Naive thymus-derived CD4-positive, alpha-beta T cell (primary cell): ENCODE measurements at places on chromosomes 4 and X. TPM values are rescaled to one million over a fixed set of nuclear protein-coding genes. Genes with fewer than 3 reads are reported as not detected.

- no peak overlapping the region for H3K27ac ChIP-seq
- H3K4me3 ChIP-seq = no peak overlapping the region
- no peak for DNase-seq
- H3K36me3 ChIP-seq = no peaks in the 10 kb centered on the region
These were observed 33.8 kb downstream of the PPARGC1A start for GRCh38 chr4:23855912-23856605.

- no peak overlapping the region for H3K27ac ChIP-seq
- peaks cover 3% of the 10 kb centered on the region for H3K27me3 ChIP-seq
- no peaks in the 10 kb centered on the region for H3K36me3 ChIP-seq
These were observed 554 bp downstream of the PCDH7 start for GRCh38 chr4:30720661-30721184.

GRCh38 chrX:39473812-39474211, 623.9 kb downstream of the BCOR start:
- no peak overlapping the region for H3K4me3 ChIP-seq
- no peaks in the 10 kb centered on the region for H3K27me3 ChIP-seq
- H3K27ac ChIP-seq = no peak overlapping the region
- H3K4me1 ChIP-seq = no peaks in the 10 kb centered on the region
- no peaks in the 10 kb centered on the region for H3K36me3 ChIP-seq

DNA sequence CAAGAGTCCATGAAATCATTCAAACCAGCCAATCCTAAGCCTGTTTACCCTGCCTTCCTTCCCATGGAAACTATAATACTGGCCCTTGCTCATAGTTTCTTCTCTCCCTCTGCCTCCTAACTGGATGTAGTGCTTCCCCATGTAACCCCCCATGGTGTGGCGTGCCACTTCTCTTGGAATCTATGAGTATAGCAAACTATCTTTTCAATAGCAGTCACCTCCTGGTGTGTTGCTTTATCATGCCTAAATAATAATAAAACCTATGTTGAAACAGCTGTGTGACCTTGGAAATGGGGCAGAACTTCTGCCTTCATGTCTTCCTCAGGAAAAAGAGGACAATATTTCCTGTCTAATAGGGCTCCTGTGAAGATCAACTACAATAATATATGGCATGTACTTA, 234.8 kb upstream of the EDNRA start:
- H3K27me3 ChIP-seq = no peaks in the 10 kb centered on the region
- H3K4me3 ChIP-seq = no peak overlapping the region
- no peaks in the 10 kb centered on the region for H3K36me3 ChIP-seq
- H3K4me1 ChIP-seq = no peaks in the 10 kb centered on the region

DNA sequence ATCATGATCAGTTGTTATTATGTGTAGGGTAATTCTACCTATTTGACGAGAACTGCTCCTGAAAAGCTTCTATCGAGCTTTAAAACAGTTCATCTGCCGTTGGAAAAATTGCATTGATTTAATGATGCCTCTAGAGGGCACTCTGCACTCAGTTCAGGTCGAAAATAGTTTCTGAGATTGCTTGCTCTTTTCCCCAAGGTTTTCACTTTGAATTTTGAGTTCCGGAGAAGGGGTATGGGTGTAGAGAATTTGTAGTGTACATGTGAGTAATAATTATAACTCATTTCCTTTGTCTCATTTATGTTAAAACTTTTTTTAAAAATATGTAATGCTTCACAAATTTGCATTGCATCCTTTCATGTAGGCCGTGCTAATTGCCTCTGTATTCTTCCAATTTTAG, 28.4 kb upstream of the TNIP3 start:
- peak overlapping the region; percentile 18 for H3K27ac ChIP-seq
- H3K4me1 ChIP-seq = peaks cover 32% of the 10 kb centered on the region
- H3K4me3 ChIP-seq = no peak overlapping the region
- H3K27me3 ChIP-seq = no peaks in the 10 kb centered on the region

GRCh38 chr4:30789219-30789671, 69.1 kb downstream of the PCDH7 start:
- H3K36me3 ChIP-seq = no peaks in the 10 kb centered on the region
- no peaks in the 10 kb centered on the region for H3K4me1 ChIP-seq
- no peak for DNase-seq
- H3K27ac ChIP-seq = no peak overlapping the region
- no peak overlapping the region for H3K4me3 ChIP-seq

- H3K4me1 ChIP-seq = no peaks in the 10 kb centered on the region
- no peak overlapping the region for H3K27ac ChIP-seq
- DNase-seq = no peak
- no peak overlapping the region for H3K4me3 ChIP-seq
- no peaks in the 10 kb centered on the region for H3K27me3 ChIP-seq
- no peaks in the 10 kb centered on the region for H3K36me3 ChIP-seq
These were observed 124.5 kb downstream of the NHS start for GRCh38 chrX:17499512-17499911.

GRCh38 chr4:6200011-6200921, at the start of gene JAKMIP1:
TSS of gene JAKMIP1 (minus strand) at chr4:6200549. CDS start at chr4:6112850, 87,699 bp downstream.
- DNase-seq = peak; percentile 60
- no peaks in the 10 kb centered on the region for H3K36me3 ChIP-seq
- peaks cover 8% of the 10 kb centered on the region for H3K4me1 ChIP-seq
- H3K27me3 ChIP-seq = no peaks in the 10 kb centered on the region
- no peak within 1 kb of the TSS for H3K27ac ChIP-seq

GRCh38 chrX:31506360-31506759, 434.5 kb upstream of the FTHL17 start:
- no peaks in the 10 kb centered on the region for H3K4me1 ChIP-seq
- no peak overlapping the region for H3K27ac ChIP-seq
- H3K36me3 ChIP-seq = no peaks in the 10 kb centered on the region
- DNase-seq = no peak
- no peaks in the 10 kb centered on the region for H3K27me3 ChIP-seq
- H3K4me3 ChIP-seq = no peak overlapping the region

DNA sequence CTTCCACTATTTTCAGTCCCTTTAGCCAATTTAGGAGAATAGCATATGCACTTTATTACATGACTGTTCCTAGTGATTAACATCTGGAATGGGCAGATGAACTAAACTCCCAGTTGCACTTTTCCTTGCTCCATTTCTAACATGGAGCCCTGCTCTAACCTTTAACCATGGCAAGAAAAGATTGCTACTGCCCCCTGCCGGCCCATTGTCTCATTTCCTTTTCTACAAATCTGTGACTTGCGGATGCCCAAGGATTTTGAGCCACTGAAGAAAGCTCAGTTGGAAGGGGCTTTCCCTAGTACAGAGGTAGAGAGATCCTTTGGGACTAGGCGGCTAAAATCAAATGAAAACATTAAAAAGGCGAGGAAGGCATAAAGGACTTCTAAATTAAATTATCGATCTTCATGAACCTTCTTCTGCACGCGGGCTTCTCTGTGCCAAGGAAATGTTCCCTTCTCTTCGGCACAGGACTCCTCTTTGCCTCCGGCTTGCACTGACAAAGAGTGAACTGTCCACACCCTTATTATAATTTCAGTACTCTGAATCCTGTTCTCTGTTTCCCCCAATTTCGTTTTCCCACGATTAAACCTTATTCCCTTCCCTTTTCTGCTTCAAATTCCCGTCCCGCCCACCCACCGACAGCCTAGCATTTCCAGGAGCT, 577 bp upstream of the GLRA2 start:
- no peak overlapping the region for H3K4me3 ChIP-seq
- H3K36me3 ChIP-seq = no peaks in the 10 kb centered on the region
- no peaks in the 10 kb centered on the region for H3K4me1 ChIP-seq
- DNase-seq = no peak

DNA sequence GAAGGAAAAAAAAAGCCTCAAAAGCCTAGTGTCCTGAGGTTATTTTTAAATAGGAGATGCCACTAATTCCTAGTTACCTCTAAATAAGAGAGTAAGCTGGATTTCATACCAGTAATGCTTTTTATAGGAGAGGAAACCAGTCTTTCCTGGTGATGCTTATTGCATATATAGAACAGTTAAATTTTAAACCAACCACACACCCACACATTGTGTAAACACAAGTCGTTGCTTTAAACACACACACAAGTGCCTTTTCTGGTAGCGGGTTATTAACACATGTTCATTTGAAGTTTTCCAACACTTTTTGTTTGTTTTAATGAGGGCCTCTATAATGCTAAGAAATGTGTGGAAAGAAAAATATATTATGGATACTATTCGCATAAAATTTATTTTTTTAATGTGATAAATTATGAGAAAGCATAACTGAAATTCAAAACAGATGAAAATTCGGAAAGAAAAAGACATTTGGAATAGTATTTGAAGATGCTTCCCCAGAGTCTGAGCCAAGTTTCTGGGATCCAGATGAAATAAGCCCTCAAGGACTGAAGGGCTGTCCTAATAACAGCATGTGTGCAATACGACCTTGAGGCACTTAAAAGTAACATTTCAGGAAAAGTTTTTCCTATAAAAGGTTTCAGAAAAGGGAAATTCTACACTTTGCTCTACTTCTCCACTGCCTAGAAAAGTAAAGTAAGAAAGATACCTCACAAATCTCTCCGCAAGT, 2.0 kb downstream of the ANTXR2 start:
- peaks cover 33% of the 10 kb centered on the region for H3K4me1 ChIP-seq
- no peaks in the 10 kb centered on the region for H3K36me3 ChIP-seq
- peak overlapping the region; percentile 86 for H3K27ac ChIP-seq
- H3K27me3 ChIP-seq = no peaks in the 10 kb centered on the region

- no peaks in the 10 kb centered on the region for H3K4me1 ChIP-seq
- no peak for DNase-seq
- H3K36me3 ChIP-seq = no peaks in the 10 kb centered on the region
- H3K27ac ChIP-seq = no peak overlapping the region
These were observed 113.8 kb upstream of the NKX1-1 start for GRCh38 chr4:1519787-1520661.

TRIM61 gene
- 1.4 TPM for total RNA-seq

HOPX gene
- total RNA-seq = 46.3 and 46.8 TPM in 2 replicates

C4orf17 gene
- total RNA-seq = not detected

EMCN gene
- not detected for total RNA-seq

SLC6A8 gene
- total RNA-seq = 2.6 TPM

DKK2 gene
- not detected in 2 replicates for total RNA-seq
